ENCODE measurements at places on chromosomes 3 and 15.

DNA sequence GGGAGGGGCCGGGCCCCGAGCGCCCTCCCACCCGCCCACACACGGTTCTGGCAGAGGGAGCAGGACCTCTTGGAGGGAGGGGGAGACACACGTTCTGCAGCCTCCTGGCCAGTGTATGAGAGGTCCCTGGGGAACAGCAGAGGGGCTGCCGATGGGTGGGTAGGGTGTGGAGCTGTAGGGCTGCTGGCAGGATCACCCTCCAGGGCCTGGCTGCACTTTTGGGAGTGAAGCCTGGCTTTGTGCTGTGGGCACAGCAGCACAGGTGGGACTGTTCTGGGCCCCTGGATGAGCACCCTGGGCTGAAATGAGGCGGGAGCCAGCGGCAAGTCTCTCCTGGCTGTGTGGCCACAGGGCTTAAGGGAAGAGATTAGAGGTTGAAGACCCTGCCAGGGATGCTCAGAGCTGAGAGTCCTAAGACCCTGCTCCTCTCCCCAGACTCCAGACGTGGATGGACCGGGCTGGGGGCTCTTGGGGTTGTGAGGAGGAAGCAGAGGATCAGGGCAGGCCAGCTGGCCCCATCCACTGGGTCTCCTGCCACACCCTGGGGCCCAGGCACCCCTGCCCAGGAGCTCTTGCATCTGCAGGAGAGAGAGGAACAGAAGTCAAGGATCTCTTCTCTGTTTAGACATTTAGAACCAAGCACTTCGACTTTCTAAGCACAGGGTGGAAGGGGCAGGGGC is 45.2 kb downstream of the RGMA start:
- no peak for DNase-seq

- no peak for DNase-seq
These were observed 282.3 kb upstream of the TBL1XR1 start for GRCh38 chr3:177479630-177480029.

DNA sequence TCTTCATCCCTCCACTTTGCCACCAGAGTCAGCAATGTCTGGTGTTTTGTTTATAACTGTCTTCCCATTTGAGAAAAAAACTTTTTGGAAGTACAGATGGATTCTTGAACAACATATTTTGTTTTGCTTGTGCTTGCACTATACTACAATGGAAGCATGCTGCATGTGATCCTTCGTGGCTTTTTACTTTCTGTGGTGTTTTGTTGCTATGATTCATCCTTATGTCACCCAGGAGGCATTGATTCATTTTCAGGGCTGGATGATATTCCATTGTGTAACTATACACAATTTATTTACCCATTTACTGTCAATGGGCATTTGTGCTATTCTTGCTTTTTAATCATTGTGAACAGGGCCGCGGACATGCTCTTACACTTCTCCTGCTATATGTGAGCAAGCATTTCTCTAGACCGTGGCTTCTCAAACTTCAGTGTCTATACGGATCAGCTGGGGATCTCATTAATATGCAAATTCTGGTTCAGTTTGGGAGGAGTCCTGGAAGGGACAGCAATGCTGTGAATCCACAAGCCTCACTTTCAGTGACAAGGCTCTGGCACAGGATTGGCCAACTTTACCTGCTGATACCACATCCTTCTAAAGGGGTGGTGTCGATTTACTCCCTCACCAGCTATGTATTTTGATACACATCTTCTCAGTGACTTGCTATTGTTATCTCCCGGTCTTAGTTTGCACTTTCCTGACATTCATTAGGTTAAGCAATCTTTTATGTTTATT is 65.9 kb downstream of the POLR2M start:
- no peak for DNase-seq

GRCh38 chr3:101185341-101185740 is 135.0 kb downstream of the IMPG2 start:
- DNase-seq = no peak

All from activated CD4-positive, alpha-beta T cell treated with anti-CD3 and anti-CD28 coated beads for 48 hours (primary cell).